ENCODE measurements at places on chromosomes 12 and 14. TPM values are rescaled to one million over a fixed set of nuclear protein-coding genes. Genes with fewer than 3 reads are reported as not detected.
A peak's percentile ranks its signal among the peaks of the same experiment; 100 is the strongest.

- DNase-seq, result peak; percentile 19
These were observed 17.3 kb downstream of the PPM1A start for GRCh38 chr14:60266021-60266937.

Gene KRT83
- not detected for total RNA-seq

Gene TRIM9
- total RNA-seq, result 11.9 TPM

- DNase-seq, result no peak
These were observed 15.6 kb downstream of the TSPAN9 start for GRCh38 chr12:3092764-3093163.

Gene KRT2
- total RNA-seq, result not detected

- DNase-seq, result peak; percentile 21
These were observed 76.9 kb upstream of the ANO4 start for GRCh38 chr12:100717733-100718067.

DNA sequence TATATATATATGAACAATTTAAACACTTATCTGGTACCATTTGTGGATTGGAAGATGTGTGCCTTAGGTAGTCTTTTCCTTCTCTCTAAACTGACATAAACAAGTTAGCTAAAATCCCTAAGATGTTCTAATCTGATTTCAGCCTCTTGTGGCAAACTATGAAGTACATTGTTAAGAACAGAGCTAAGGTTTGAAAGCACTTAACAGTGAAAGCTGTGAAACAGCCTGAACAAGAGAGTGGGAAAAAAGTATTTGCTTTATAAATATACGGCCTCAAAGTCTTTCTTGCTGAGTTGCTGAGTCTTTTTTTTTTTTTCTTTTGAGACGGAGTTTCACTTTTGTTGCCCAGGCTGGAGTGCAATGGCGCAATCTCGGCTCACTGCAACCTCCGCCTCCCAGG, 53.7 kb upstream of the PELI2 start:
- no peak for DNase-seq

Gene PIWIL1
- not detected for total RNA-seq

DNA sequence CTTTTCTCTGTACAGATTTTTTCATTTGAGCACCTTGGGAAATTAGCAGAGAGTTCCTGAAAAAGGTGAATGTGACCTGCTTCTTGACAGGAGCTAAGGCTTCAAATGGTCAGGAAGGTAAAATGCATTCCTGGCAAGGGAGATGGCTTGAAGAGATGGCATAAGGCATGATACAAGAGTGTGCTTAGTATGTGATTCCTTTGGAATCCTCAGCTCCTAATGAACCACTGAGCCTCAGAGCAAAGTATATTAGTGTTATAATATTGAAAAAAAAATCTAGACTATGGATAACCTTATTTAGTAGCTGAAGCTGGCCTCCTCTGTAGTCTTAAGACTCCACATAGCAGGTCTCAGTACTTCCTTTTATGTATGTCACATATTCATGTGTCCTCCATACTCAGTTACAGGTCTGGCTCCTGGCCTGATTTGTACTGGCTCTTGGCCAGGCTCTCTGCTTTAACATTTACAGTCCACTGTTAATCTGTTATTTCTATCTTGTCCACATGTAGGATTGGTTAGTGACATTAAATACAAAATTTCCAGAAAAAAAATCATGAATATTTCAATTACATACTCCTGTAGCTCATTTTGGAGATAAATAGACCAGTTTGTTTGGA, 17.9 kb downstream of the TOGARAM1 start:
- DNase-seq, result no peak

- DNase-seq, result peak; percentile 76
These were observed 4.7 kb downstream of the NAB2 start for GRCh38 chr12:57093415-57094207.

DNA sequence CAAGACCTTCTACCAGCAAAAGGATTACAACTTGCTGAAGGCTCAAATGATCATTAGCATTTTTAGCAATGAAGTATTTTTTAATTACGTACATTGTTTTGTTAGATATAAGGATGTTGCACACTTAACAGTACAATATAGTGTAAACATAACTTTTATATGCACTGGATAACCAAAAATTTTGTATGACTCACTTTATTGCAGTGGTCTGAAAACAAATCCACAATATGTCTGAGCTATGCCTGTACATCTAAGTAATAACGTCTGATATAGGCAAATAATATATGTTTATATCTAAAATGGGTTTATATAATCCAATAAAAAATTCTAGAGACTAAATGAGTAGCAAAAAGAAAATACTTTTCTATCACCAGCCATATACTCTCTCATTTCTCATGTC, 10.6 kb downstream of the ANKS1B start:
- DNase-seq, result no peak

Gene NXPH4
- total RNA-seq, result 10.5 TPM

- no peak for DNase-seq
These were observed 98.3 kb downstream of the RTN1 start for GRCh38 chr14:59772233-59772632.

GRCh38 chr12:122753319-122753650, 661 bp downstream of the DENR start:
- DNase-seq, result no peak

Data from glutamatergic neuron (in vitro differentiated cells).